ENCODE measurements at places on chromosomes 12 and 14.
A peak's percentile ranks its signal among the peaks of the same experiment; 100 is the strongest.

DNA sequence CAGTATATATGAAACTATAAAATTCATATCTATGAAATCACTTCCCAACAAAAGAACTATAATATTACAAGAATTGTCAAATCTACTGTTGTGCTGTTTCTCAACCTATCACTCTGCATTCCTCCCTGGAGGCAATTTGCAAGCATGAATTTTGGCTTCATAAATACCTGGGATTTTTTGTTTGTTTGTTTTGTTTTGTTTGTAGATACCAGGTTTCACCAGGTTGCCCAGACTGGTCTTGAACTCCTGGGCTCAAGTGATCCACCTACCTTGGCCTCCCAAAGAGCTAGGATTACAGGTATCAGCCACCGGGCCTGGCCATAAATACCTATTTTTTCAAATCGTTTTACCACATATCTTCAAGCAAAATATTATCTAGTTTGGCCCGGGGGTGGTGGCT, 38.7 kb downstream of the SGPP1 start:
- DNase-seq = no peak

DNA sequence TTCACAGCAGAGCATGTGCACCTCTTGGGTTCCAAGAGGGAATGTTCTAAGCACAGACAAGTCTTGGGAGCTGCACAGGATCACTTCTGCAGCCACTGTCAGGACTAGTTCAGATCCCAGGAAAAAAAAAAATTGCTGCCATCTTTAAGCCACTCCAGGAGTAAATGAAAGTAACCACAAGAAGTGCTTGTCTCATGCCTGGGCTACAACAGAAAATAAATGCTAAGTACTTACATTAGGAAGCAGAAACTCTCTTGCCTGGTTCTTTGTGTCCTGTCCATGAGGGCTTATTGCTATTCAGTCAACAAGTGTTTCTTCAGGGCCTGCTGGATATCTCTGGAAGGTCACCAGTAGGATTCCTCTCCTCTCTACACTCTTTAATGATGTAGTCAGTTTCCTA, 176.1 kb downstream of the KTN1 start:
- DNase-seq = no peak

- DNase-seq = no peak
These were observed 26.9 kb downstream of the ZFC3H1 start for GRCh38 chr12:71636704-71637115.

DNA sequence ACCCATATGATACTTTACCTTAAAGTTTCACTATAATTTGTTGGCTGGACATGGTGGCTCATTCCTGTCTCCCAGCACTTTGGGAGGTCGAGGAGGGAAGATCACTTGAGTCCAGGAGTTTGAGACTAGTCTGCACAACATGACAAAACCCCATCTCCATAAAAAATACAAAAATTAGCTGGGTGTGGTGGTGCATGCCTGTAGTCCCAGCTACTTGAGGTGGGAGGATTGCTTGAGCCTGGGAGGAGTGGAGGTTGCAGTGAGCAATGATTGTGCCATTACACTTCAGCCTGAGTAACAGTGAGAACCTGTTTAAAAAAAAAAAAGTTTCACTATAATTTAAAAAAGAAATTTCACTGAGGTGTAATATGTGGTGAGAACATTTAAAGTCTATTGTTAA, 21.2 kb downstream of the DERA start:
- no peak for DNase-seq

- DNase-seq = no peak
These were observed 122.5 kb downstream of the KTN1 start for GRCh38 chr14:55702511-55702910.

DNA sequence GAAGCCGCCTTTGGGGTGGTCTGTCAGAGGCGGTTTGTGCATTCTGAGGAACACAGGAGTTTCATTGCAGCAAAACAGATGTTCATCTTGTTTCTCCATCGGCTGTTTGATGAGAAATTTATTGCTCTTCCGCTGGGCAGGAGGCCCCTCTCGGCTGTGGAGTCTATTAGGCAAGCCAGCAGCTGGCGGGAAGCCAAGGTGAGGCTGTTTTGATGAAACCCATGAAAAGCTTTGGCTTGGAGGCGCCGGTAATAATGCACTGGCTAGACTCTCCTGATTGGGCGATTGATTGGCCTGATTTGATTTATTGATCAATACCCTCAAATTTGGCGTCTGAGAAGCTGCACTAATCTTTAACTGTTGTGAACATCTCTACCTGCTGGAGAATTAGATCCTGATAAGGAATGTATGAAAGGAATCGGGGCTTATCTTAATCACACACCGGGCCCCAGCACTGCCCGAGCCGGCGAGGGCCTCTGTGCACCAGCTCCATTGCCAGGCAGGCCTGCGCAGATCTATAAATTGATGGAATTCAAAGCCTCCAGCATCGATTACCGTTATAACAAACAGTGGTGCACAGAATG, 187.7 kb downstream of the PHETA1 start:
- DNase-seq = peak; percentile 84

All from left ventricle myocardium superior (tissue), 1 donor.